ENCODE measurements at places on chromosomes 7 and 10. TPM values are rescaled to one million over a fixed set of nuclear protein-coding genes. Genes with fewer than 3 reads are reported as not detected.

DNA sequence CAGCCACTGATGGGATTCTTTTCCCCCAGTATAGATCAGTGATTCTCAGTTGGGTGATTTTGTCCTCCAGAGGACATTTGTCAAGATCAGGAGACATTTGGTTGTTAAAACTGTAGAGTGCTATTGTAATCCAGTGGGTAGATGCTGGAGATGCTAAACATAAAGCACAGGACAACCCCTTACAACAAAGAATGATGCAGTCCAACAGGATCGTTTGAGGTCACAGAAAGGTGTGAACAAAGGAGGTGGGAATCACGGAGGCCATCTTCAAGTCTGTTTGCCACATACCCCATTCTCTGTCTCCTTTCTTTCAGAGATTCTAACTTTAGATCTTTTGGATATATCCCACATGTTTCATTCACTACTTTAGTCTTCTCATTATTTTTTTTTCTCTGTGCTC lies 69.0 kb downstream of the HELLS start:
- no peaks in the 10 kb centered on the region for H3K36me3 ChIP-seq
- H3K27ac ChIP-seq = no peak overlapping the region
- DNase-seq = no peak
- H3K27me3 ChIP-seq = no peaks in the 10 kb centered on the region
- H3K4me3 ChIP-seq = no peak overlapping the region
- H3K4me1 ChIP-seq = no peaks in the 10 kb centered on the region

DNA sequence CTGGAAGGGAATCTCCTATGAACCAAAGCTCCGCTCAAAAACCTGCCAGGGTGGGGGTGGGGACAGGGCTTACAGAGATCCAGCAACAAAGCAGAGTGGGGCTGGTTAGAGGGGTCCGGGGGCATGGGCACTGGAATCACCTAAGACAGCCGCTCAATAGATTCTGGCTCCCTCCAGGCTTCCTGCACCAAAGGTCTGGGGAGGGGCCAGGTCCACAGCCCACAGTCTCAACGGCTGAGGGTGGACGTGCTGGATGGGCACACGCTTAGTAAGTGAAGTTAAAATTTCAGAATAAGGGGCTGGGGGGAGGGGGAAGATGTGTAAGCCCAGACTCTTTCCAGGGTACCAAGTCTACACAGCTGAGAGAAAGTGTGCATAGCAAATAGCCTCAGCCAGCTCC lies 31.1 kb downstream of the PYROXD2 start:
- H3K27me3 ChIP-seq = no peaks in the 10 kb centered on the region
- no peak overlapping the region for H3K27ac ChIP-seq
- no peaks in the 10 kb centered on the region for H3K36me3 ChIP-seq
- no peak for DNase-seq

GRCh38 chr10:122465401-122466040 lies 4.2 kb downstream of the HTRA1 start:
- H3K27me3 ChIP-seq = no peaks in the 10 kb centered on the region
- H3K4me3 ChIP-seq = no peak overlapping the region
- H3K4me1 ChIP-seq = peaks cover 18% of the 10 kb centered on the region
- no peak overlapping the region for H3K27ac ChIP-seq
- DNase-seq = no peak
- H3K36me3 ChIP-seq = no peaks in the 10 kb centered on the region

- no peak for DNase-seq
- no peak overlapping the region for H3K27ac ChIP-seq
- H3K4me3 ChIP-seq = no peak overlapping the region
- no peaks in the 10 kb centered on the region for H3K36me3 ChIP-seq
- no peaks in the 10 kb centered on the region for H3K27me3 ChIP-seq
Observed at GRCh38 chr10:34979938-34980337, 110.2 kb downstream of the CUL2 start.

DNA sequence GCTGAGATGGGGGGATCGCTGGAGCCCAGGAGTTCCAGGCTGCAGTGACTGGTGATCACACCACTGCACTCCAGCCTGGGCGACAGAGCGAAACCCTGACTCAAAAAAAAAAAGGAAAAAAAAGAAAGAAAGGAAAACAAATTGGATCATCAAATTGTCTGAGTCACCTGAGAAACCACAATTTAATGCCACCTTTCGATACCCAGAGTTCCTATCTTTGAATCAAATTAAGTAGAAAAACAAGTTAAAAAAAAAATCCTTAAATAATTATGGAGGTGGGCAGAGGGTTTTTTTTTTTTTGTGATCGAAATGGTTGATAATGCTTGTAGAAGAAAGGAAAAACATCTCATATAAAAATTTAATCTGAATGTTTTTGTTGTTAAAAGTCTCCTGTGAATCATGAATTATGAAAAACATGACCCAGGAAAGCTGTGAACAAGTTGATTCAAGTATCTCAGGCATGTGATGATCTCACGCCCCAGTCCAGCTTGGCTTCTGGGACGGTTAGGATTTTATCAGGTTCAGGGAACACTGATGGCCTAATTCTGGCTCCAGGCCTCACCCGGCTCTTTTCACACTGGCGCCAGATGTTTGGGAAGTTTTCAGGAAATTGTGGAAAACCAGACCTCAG lies 25.3 kb upstream of the CUX1 start:
- H3K27ac ChIP-seq = no peak overlapping the region
- H3K27me3 ChIP-seq = no peaks in the 10 kb centered on the region
- DNase-seq = peak; percentile 29
- peaks cover 1% of the 10 kb centered on the region for H3K4me1 ChIP-seq
- no peak overlapping the region for H3K4me3 ChIP-seq
- H3K36me3 ChIP-seq = no peaks in the 10 kb centered on the region

GRCh38 chr7:28865601-28866144 lies 92.5 kb downstream of the TRIL start:
- H3K27me3 ChIP-seq = no peaks in the 10 kb centered on the region
- H3K4me1 ChIP-seq = no peaks in the 10 kb centered on the region

Gene VSTM4
- 28.3 TPM for polyA plus RNA-seq

Gene MEIG1
- polyA plus RNA-seq = 0.67 TPM

- DNase-seq = no peak
- H3K27ac ChIP-seq = no peak overlapping the region
- H3K36me3 ChIP-seq = no peaks in the 10 kb centered on the region
- no peak overlapping the region for H3K4me3 ChIP-seq
- H3K4me1 ChIP-seq = peaks cover 2% of the 10 kb centered on the region
Observed at GRCh38 chr10:124544711-124545110, 83.1 kb downstream of the LHPP start.

Gene VSTM2A
- polyA plus RNA-seq = 0.05 TPM

- no peak overlapping the region for H3K27ac ChIP-seq
- H3K27me3 ChIP-seq = no peaks in the 10 kb centered on the region
- no peaks in the 10 kb centered on the region for H3K36me3 ChIP-seq
Observed at GRCh38 chr7:151327022-151327421, 14.6 kb upstream of the NUB1 start.

Gene AKR1C1
- 11.7 TPM for polyA plus RNA-seq

DNA sequence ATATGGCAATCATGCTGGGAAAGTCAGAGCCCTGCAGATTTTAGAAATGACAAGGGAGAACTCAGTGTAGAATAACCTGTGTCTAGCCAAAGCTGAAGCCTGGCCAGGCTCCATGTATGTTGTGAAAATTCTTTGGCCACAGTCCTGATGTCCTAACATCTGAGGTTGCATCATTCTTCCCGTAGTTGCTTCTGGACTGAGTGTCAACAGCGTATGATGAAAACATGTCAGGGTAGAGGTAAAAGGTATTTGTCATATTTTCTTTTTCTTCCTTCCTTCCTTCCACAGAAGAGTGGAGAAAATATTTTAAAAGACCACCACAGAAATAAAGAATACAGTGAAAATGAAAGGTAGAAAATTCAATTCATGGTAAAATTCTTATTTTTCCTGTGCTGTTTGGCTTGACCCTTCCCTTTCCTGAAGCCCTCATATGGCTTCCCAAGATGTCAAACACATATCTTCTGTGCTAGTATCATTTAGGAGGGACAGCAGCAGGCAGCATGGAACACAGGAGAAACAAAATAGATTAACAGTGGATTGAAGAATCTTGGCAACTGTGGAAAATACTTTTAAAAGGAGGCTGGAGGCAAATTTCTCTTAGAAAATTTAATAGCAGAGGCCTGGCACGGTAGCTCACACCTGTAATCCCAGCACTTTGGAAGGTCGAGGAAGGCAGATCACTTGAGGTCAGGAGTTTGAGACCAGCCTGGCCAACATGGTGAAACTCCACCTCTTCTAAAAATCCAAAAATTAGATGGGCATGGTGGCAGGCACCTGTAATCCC lies 18.9 kb upstream of the NRBF2 start:
- no peak overlapping the region for H3K27ac ChIP-seq

GRCh38 chr10:19862811-19863515 lies 46.7 kb downstream of the PLXDC2 start:
- no peaks in the 10 kb centered on the region for H3K27me3 ChIP-seq
- DNase-seq = no peak
- no peak overlapping the region for H3K4me3 ChIP-seq
- no peak overlapping the region for H3K27ac ChIP-seq
- no peaks in the 10 kb centered on the region for H3K4me1 ChIP-seq
- H3K36me3 ChIP-seq = no peaks in the 10 kb centered on the region

Gene STK31
- 0.07 TPM for polyA plus RNA-seq

- H3K27me3 ChIP-seq = no peaks in the 10 kb centered on the region
- H3K27ac ChIP-seq = no peak overlapping the region
- H3K36me3 ChIP-seq = no peaks in the 10 kb centered on the region
- DNase-seq = peak; percentile 68
- H3K4me3 ChIP-seq = no peak overlapping the region
- H3K4me1 ChIP-seq = no peaks in the 10 kb centered on the region
Observed at GRCh38 chr7:107150375-107151073, 18.3 kb upstream of the HBP1 start.

DNA sequence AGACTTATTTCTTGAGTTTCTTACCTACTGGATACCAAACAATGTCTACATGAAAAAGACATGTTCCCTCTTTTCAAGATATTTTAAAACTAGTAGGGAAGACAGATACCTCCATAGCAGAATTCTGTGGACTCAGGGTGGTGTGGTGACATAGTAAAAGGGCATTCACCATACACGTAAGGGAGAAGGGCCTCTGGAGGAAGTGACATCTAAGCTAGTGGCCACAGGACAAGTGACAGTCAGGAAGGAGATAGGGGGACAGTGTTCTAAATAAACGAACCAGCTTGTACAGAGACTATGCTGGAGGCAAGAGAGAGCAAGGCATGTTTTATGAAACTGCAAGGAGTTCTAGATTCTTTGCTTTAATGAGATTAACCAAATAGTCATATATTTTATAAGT lies 321.7 kb upstream of the LRGUK start:
- H3K36me3 ChIP-seq = no peaks in the 10 kb centered on the region
- DNase-seq = no peak
- no peaks in the 10 kb centered on the region for H3K4me1 ChIP-seq
- no peaks in the 10 kb centered on the region for H3K27me3 ChIP-seq
- H3K27ac ChIP-seq = no peak overlapping the region
- no peak overlapping the region for H3K4me3 ChIP-seq

Gene LLCFC1
- not detected for polyA plus RNA-seq

DNA sequence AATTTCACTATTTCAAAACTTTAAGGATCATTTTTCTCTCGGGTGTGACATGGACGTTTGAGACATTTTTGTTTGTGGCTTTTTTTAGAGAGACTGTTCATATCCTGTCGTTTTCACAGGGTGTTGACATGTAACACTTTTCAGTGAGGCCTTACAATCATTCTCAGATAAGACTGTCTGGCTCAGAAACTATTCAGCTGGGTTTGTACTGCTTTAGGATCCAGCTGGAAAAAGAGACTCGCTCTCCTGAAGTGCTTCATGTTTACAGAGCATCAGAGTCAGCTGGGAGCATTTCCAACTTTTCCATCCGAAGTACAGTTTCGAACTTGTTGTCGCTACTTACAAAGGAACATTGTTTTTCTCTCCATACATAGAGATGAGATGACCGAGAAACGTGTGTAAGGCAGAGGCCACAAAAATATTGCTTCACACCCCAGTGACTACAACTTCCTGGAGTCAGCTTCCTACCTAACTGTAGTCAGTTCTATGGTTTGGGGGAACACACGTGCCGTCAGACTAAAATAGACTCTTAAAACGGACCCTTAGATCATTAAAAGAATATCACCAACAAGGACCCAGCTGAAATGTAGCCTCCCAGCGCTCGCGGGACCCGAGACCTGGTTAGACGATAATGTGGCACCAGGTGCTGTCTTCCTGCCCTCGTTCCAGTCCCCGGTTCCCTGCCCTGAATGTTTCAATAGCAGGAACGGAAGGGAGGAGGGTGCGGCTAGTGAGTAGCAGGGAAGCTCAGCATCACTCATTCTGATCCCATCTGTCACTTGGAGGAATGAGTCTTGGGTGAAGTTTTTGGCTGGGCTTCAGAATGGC lies 78.0 kb downstream of the MKI67 start:
- peaks cover 4% of the 10 kb centered on the region for H3K4me1 ChIP-seq
- no peaks in the 10 kb centered on the region for H3K36me3 ChIP-seq
- no peak for DNase-seq
- H3K4me3 ChIP-seq = no peak overlapping the region
- H3K27ac ChIP-seq = no peak overlapping the region

GRCh38 chr10:79245539-79246208 lies 101.6 kb upstream of the PPIF start:
- peaks cover 40% of the 10 kb centered on the region for H3K4me1 ChIP-seq
- no peak for DNase-seq
- no peak overlapping the region for H3K4me3 ChIP-seq

Gene FAM24B
- polyA plus RNA-seq = 2.3 TPM

DNA sequence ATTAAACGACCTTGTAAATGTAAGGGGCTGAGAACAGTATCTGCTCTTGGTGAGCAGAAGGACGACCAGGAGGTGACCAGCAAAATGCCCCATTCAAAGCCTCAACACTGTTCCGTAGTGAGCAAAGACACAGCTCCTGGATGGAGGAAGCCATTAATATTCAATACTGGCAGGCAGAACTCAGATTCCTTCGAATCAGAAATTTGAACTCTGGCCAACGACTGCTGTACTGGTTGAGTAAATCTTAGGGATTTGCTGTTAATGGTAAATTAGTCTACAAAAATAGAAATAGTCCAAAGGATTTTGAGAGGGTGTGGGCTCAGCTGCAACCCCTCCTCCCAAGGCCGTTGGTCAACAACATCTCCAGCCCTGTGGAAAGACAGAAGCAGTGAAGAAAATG lies 130.5 kb upstream of the PFKP start:
- H3K36me3 ChIP-seq = no peaks in the 10 kb centered on the region
- H3K27me3 ChIP-seq = no peaks in the 10 kb centered on the region
- no peak for DNase-seq
- H3K4me3 ChIP-seq = no peak overlapping the region
- H3K27ac ChIP-seq = no peak overlapping the region
- peaks cover 3% of the 10 kb centered on the region for H3K4me1 ChIP-seq

GRCh38 chr10:23065181-23065948 lies 30.0 kb upstream of the MSRB2 start:
- no peak overlapping the region for H3K27ac ChIP-seq
- peak; percentile 68 for DNase-seq
- H3K4me3 ChIP-seq = no peak overlapping the region
- H3K27me3 ChIP-seq = no peaks in the 10 kb centered on the region
- no peaks in the 10 kb centered on the region for H3K36me3 ChIP-seq
- peaks cover 2% of the 10 kb centered on the region for H3K4me1 ChIP-seq

- H3K27ac ChIP-seq = no peak overlapping the region
- H3K36me3 ChIP-seq = no peaks in the 10 kb centered on the region
- H3K27me3 ChIP-seq = no peaks in the 10 kb centered on the region
- no peak overlapping the region for H3K4me3 ChIP-seq
Observed at GRCh38 chr10:48792687-48793096, 108.0 kb downstream of the WDFY4 start.

GRCh38 chr10:14003517-14004184 lies 327.1 kb downstream of the FRMD4A start:
- no peaks in the 10 kb centered on the region for H3K27me3 ChIP-seq
- no peak overlapping the region for H3K27ac ChIP-seq
- DNase-seq = no peak
- H3K4me1 ChIP-seq = no peaks in the 10 kb centered on the region
- no peaks in the 10 kb centered on the region for H3K36me3 ChIP-seq

Gene ZNF3
- polyA plus RNA-seq = 41.3 TPM
